ENCODE measurements at places on chromosomes 4 and X.

DNA sequence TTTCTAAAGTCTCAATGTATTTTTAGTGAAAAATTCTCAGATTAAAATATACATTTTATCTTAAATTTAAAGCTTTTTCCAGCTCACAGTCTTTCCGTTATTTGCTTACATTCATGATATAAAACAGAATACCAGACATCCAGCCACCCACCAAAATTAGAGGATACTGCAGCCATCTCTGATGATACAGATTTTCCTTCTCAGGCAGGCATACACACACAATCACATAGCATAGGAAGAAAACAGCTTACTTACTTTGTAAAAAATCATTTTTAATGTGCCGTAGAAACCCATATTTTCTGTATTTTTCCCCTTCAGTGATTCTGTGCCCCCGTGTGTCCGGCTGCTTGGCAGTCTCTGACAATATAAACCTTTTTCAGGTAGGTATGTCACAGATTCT is 183.7 kb downstream of the FBXW7 start:
- no peak for DNase-seq

GRCh38 chrX:30027636-30028035 is 187.7 kb upstream of the MAGEB2 start:
- DNase-seq: no peak

DNA sequence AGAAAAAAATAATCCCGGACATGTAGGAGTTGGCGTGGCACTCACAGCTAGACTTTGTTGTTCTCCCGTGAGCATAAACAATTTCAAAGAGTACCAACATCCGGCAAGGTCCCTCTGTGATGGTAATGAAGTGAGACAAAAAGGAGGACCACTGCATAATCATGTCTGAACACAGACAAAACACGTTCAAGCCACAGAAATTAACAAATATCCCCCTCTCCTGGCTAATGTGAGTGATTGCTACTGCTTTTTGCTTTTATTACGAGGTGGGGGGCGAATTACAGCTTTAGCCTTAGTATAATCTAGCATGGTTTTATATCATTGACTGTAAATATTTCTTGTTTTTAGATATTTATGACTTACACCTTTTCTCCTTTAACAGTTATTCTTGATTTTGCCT is 118.5 kb downstream of the PLS3 start:
- no peak for DNase-seq

GRCh38 chr4:76156635-76157034 is 8.4 kb upstream of the NUP54 start:
- DNase-seq: no peak

DNA sequence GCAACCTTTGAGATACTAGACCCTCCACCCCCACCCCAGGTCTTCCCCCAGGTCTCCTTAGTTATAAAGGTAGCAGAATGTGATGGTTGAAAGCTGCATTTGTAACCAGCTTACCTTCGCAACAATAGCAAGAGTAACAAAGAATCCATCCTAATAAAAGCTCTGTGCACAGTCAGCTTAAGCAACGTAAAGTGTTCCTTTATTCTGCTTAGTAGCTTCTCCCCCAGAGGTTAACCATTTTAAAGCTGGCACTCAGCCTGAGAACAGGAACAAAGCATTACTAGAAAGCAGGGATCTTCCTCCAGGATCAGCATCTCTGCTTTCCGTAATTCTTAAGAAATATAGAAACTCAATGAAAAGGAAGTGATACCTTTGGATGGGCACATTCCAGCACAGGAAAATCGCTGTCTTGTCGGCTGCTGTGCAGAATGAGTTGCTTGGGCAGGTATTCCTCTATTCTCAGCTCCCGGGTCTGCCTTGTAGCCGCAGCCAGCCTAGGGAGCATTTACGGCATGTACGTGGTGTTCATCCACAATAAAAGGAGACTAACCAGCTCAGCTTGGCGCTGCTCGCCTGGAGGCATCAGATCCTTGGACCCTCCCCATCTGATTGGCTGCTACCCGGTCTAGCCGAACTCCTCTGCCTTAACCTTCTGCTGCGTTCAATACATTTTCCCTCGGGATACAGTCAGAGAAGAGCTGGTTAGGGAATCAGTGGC is 113.0 kb upstream of the TLR3 start:
- no peak for DNase-seq

- DNase-seq: no peak
Measured at GRCh38 chr4:24722026-24722568, 73.3 kb upstream of the SOD3 start.

DNA sequence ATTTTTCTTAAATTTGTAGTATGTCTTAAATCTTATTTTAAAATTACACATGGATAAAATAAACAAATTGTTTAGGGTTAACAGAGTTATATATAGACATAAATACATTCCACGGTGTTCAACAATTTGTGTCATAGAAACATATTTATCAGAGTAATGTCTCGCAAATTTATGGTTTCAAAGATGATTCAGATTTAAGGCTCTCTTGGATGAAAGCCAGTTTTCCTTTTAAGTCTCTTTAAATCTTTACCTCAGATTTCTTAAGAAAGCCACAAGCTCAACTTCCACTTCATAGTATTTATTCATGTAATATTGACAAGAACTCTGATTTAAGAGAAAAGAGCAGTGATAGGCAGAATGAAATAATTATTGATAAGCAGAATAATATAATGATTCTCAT is 1254.8 kb upstream of the ADGRL3 start:
- DNase-seq: no peak

DNA sequence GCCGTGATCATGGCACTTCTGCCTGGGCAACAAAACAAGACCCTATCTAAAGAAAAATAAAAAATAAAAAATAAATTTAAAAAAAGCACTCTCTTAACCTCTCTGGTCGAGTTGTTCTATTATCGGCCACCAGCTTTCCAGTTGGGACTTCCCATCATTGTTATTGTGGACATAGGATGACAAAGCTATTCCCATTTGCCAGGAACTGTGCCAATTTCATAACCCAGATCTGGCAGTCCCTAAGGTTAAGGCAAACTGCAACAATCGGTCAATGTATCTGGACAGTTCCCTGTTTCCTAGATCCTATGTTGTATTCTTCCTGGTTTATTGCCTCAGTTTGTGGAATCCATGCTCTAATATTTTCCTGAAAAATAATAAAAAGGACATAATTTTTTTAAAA is 17.8 kb upstream of the ANXA5 start:
- DNase-seq: no peak

DNA sequence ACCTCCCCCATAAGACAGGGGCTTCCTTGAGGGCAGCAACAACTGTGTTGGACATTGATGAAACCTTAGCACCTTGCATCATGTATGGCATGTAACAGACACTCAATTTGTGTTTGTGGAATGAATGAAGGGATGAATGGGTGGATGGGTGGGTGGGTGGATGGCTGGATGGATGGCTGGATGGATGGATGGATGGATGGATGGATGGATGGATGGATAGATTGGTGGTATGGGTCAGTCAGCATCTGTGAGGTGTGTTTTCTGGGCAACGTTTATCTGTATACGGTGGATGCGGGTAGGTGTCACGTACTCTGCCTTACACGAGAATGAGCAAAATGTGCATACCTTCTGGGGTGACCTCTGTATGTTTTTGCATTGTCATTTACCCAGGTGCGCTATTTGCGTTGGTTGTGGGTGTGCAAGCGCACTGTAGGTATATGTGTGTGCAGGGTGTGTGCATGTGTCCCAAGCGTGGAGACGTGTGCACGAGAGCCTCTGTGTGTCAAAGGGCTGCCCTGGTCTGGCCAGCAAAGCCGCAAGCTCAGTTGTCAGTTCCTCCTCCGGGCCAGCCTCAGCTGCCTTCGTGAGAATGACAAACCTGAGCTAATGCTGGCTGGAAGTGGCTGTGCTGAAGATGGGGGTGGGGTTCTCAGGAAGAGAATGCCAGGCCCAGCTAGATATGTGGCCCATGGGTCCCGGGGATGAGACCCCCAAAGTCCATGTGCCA is 26.5 kb downstream of the ELF4 start:
- no peak for DNase-seq

- DNase-seq: no peak
Measured at GRCh38 chrX:154019633-154020528, at the start of gene IRAK1. Gene IRAK1 (minus strand): TSS chrX:154019902. CDS start chrX:154019812, 90 bp downstream.

GRCh38 chrX:10926891-10927290 is 184.2 kb upstream of the HCCS start:
- DNase-seq: no peak

DNA sequence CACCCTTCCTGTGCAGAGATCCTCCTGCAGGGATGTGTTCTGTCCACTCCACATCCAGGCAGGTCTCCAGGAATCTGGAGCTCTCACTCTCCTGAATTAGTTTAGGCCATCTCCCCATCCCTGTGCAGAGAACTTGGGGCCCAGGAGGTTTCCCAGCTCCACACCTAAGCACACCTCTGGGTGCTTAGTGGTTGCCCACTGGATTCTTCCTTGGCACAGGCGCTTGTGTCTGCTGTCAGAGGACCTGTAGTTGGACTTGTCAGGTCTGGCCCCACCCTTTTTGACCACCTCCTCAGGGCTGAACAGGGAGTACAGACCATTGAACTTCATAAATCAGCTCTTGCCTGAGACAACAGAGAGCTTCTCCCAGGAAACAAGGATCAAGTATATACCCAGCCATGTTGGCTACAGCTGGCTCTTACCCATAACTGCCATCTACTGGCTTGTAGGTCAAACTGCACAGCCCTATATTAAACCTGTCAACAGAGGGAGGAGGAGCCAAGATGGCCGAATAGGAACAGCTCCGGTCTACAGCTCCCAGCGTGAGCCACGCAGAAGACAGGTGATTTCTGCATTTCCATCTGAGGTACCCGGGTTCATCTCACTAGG is 275.5 kb downstream of the PPARGC1A start:
- no peak for DNase-seq

DNA sequence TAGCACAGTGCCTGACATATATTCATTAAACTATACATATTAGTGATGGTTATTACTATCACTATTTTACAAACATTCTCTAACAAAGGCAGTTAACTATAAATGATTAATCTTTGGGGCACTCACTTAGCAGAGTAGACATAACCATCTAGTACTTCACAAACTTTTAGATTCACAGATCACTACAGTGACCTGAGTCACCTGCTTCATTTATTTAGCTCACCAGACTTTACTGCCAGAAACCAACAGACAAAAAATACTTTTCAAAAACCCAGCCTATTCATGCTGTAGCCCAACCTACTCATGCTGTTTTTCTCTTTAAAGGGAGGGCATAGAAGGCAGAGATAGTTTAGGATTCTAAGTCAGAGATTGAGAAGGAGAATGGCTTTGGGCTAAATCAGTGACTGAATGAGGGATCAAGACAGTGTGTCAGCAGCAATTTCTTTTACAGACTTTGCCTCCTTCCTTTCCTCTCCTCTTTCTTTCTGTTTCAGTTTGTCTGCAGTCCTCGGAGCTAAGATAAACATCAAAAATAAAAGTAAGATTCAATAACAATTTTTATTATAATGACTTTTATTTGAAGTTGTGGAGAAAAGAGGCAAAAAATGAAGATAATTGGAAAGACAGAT is 34.7 kb upstream of the PDE5A start:
- no peak for DNase-seq

GRCh38 chrX:42978655-42979379 is 200.9 kb upstream of the PPP1R2C start:
- no peak for DNase-seq

DNA sequence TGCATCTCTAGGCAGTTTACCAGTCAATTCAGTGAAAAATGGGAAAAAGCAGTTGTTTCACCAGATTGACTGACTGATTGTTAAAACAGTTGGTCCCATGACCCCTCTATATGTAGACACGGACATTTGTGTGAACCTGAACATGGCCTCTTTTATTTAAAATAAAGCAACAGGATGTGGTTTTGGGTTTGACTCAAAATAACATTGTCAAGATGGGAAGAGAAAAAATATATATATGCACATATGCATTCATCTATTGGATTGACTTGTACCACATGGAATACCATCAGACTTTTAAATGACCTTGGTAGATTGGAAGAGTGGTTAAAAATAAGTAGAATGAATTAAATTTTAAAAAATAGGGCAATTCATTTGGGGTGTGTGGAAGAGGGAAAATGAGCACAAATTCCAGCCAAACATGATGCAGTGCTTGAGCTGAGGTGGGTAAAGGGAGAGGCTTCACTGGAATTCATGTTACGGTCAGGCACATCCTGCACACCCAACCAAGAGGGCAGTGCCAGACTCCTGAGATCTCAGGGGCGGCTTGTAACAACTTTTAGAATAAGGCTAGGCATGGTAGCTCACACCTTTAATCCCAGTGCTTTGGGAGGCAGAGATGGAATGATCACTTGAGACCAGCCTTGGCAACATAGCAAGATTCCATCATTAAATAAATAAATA is 560.7 kb upstream of the TENM3 start:
- DNase-seq: no peak

- no peak for DNase-seq
Measured at GRCh38 chr4:52421811-52422213, 237.3 kb downstream of the USP46 start.

- no peak for DNase-seq
Measured at GRCh38 chrX:29275928-29276327, 688.7 kb downstream of the IL1RAPL1 start.

- DNase-seq: no peak
Measured at GRCh38 chr4:116636917-116637316, 448.5 kb downstream of the TRAM1L1 start.

GRCh38 chr4:37882665-37883296 is 8.1 kb upstream of the TBC1D1 start:
- DNase-seq: no peak

GRCh38 chrX:154797006-154797405 is 8.3 kb downstream of the MPP1 start:
- no peak for DNase-seq

- peak; percentile 64 for DNase-seq
Measured at GRCh38 chr4:128776794-128777216, 32.7 kb upstream of the JADE1 start.

DNA sequence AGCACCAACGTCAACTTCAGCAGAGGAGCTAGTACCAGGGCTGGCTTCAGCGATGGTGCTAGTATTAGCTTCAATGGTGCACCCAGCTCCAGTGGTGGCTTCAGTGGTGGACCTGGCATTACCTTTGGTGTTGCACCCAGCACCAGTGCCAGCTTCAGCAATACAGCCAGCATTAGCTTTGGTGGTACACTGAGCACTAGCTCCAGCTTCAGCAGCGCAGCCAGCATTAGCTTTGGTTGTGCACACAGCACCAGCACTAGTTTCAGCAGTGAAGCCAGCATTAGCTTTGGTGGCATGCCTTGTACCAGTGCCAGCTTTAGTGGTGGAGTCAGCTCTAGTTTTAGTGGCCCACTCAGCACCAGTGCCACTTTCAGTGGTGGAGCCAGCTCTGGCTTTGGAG is 8.3 kb downstream of the TRO start:
- no peak for DNase-seq
